ENCODE measurements at places on chromosomes 2 and 18. TPM values are rescaled to one million over a fixed set of nuclear protein-coding genes. Genes with fewer than 3 reads are reported as not detected.
A peak's percentile ranks its signal among the peaks of the same experiment; 100 is the strongest.

The WNT10A gene
- not detected for total RNA-seq

The CSRNP3 gene
- 1.9 TPM for total RNA-seq

DNA sequence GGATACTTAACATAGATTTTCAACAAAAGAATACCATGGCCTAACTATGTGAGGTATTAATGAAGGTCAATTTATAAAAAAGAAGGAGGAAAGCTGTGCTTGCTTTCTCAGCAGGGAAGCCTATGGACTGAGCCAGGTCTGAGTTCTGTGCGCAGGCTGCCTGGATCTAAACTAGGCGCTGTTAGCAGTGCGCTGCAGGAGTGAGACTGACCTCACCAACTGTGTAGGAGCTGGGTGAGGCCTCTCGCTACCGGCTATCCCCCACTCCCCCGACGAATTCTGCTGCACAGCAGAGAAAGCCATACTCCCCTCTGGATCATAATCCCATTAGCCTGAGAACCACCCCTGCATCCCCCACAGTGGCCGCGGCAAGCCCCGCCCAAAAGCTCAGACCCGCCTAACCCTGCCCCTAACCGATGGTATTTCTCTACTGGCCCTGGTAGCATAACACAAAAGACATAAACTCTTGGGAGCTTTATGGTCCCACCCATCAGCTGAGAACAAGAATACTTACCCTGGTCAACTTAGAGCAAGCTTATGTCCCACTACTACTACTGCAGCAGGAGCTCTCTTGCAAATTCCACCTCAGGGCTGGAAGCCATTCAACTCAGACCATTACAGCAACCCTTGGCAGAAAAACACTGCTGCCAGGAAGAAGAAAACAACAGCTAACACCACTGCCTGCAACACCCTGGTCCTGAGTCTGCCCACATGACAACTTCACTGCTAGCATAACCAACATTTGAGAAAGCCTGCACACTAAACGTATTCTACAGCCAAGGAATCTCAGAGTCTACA is 28.0 kb downstream of the SULT1C2 start:
- DNase-seq: no peak
- no peak overlapping the region for H3K27ac ChIP-seq

DNA sequence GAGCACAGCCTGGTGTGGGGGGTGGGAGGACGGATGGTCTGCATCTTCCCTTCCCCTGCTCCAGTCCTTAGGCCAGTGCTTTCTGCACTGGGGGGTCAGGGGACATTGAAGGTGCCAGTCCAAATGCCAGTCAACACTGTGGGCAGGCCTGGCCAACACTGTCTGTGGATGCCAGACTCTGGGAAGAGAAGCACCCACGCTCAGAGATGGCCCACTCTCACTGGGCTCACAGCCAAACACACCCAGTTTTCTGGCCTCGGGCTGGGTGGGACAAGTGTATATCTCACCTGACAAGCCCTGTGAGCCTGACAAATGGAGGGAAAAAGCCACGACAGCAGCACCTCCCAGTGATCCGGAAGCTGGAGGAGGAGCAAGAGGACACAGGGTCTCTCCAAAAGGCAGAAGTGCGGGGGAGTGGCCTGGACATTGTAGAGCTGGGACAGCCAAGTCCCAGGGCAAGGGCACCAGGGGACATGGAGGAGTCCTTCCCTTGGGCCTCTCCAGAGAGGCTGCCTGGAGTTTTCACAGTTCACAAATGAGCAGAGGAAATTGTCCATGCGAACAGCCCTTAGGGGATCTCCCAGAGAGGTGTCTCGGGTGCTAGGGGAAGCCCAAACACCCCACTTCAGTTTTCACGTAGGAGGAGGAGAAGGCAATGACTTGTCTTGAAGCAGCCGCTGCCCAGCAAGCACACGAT is 79.3 kb downstream of the SDC1 start:
- H3K27ac ChIP-seq: no peak overlapping the region
- no peak overlapping the region for H3K4me3 ChIP-seq
- H3K36me3 ChIP-seq: no peaks in the 10 kb centered on the region
- H3K27me3 ChIP-seq: no peaks in the 10 kb centered on the region
- peaks cover 32% of the 10 kb centered on the region for H3K4me1 ChIP-seq
- no peak for DNase-seq

DNA sequence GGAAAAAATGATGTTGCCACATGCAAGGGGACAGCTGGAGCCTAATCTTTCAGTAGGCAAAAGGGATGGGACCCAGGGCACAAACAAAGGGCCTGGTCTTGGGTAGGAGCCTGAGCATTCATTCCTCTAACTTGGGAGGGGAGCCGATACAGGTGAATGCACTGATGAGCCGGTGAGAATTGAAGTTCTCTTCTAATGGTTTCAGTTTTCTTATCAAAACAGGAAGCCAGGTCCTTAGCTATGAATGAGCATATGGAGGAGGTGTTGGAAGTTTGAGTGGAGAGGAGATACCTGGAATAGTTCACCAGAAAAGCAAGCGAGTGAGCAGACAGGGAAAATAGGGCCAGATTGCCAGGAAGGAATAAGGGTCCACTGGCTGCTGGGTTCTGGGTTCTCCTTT is 10.1 kb downstream of the DPP4 start:
- no peak overlapping the region for H3K27ac ChIP-seq
- no peaks in the 10 kb centered on the region for H3K4me1 ChIP-seq
- H3K36me3 ChIP-seq: no peaks in the 10 kb centered on the region

DNA sequence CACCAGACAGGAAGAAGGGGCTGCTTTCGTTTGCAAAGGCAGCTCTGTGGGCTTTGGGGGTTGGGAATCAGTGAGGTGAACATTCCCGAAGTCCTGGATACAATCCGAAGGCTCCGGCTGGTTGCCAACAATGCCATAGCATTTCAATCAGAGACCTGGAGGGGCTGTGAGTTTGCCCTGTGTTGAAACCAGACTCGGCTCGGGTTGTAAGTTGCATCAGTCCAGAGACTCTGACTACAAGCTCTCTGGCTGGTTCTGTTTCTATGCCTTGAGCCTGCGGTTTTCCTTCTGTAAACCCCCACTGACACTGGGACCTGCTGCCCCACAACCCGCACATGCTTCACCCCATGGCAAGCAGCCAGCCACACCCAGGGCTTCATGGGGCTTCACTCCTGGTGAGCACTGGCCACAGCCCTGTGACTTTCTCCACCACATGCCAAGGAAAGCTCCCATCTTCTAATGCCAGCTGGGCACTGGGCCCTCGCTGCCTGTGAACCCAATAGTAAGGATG is 85.7 kb upstream of the ODC1 start:
- no peak overlapping the region for H3K27ac ChIP-seq
- H3K27me3 ChIP-seq: no peaks in the 10 kb centered on the region
- H3K4me3 ChIP-seq: no peak overlapping the region
- H3K4me1 ChIP-seq: no peaks in the 10 kb centered on the region

- H3K27ac ChIP-seq: peak overlapping the region; percentile 15
- H3K27me3 ChIP-seq: peaks cover 5% of the 10 kb centered on the region
- H3K4me3 ChIP-seq: no peak overlapping the region
These were observed 133.3 kb downstream of the GFPT1 start for GRCh38 chr2:69253611-69254301.

All from osteocyte (in vitro differentiated cells).